ENCODE measurements at places on chromosomes 4 and X. TPM values are rescaled to one million over a fixed set of nuclear protein-coding genes. Genes with fewer than 3 reads are reported as not detected.
A peak's percentile ranks its signal among the peaks of the same experiment; 100 is the strongest.

DNA sequence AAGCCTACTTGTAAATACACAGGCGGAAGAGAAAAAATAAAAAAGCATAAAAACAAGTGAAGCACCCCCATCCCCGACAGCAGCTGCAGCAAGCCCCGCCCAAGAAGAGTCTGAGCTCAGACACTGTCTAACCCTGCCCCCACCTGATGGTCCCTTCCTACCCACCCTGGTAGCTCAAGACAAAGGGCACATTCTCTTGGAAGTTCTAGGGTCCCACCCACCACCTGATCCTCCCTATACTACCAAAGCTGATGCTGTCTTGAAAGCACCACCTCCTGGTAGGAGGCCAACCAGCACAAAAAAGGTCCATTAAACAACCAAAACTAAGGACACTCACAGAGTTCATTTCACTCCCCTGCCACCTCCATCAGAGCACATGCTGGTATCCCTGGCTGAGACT is 308.2 kb downstream of the KLHL13 start:
- no peak for DNase-seq

DNA sequence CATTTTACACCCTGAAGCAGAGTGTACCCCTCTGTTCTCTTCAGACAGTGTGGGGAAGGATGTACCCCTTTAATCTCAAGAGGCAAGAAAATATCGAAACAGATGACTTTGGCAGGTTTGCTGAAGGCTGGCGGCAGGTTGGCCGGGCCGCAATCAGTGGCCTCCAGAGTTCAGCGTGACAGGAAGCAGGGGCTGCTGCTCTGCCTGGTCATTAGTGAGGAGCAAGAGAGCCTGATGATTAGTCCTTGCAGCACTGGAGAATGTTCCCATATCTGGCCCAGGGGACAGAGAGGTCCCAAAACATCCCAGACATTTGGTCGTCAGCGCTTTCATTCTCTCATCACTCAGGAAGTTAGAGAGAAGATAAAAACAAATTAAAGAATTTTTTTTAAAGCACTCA is 352.8 kb downstream of the SPRY1 start:
- DNase-seq: no peak

DNA sequence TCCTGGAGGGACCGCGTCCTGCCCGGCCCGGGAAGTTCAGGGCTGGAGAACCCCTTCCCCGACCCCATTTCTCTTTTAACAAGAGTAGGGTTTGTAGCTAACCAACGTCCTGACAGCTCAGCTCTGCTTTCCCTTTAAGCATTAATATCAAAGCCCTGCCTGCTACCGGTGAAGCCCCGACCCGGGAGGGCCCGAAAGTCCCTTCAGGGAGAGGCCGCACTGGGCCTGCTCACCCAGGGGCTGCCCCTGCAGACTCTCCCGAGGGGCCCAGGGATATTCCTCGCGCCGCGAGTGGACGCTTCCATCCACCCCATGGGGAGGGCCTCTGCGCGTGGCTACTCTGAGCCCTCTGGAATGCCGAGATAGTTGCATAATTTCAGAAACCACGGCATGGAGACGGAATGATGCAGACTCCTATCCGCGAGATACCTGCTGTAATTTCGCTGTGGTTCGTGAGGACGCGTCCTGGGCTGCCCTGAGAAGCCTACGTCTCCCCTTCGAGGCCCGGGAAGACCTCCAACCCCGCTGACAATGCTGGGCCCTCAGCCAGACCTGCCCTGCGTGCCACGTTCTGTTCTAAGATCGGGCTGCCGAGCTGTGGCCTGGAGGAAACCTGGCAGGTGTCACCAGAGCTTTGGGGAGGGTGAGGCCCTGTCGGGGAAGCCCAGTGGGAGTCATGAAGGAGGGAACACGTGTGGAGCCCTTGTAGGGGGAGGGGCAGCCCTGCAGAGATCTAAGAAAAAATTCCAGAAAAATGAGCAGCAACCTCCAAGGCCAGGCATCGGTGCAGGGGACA is 999 bp upstream of the CTBP1 start:
- peak; percentile 53 for DNase-seq

- DNase-seq: no peak
Measured at GRCh38 chrX:16903274-16904022, 33.3 kb upstream of the RBBP7 start.

DNA sequence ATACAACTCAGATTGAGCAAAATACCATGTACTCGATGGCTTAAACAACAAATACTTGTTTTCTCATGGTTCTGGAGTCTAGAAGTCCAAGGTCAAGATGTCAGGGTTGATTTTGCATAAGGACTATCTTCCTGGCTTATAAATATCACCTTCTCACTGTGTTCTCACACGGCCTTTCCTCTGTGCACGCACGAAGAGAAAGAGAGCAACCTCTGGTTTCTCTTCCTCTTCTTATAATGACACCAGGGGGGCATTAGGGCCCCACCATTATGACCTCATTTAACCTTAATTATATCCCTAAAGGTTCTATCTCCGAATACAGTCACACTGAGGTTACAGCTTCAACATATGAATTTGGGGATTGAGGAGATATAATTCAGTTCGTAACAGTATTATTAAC is 504.0 kb downstream of the MAGEE1 start:
- DNase-seq: no peak

GRCh38 chrX:2342874-2343273 is 157.9 kb downstream of the DHRSX start:
- no peak for DNase-seq

DNA sequence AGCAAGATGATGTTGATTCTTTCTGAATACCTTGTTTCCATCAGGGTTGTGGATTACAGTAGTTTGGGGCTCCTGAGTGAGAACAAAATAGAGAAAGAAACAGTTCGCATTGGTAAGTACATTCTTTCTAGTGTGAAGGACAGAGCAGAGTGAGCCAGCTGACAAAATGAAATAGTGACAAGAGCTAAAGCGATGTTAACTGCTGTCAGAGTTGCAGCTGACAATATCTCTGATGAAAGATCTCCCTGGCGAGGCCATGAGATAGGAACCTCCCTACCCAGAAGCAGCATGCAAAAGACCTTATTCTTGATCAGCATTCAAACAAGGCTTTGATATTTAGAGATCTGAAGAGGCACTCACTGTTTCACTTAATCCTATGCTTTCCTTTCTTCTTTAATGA is 258.6 kb downstream of the CAMK2D start:
- no peak for DNase-seq

DNA sequence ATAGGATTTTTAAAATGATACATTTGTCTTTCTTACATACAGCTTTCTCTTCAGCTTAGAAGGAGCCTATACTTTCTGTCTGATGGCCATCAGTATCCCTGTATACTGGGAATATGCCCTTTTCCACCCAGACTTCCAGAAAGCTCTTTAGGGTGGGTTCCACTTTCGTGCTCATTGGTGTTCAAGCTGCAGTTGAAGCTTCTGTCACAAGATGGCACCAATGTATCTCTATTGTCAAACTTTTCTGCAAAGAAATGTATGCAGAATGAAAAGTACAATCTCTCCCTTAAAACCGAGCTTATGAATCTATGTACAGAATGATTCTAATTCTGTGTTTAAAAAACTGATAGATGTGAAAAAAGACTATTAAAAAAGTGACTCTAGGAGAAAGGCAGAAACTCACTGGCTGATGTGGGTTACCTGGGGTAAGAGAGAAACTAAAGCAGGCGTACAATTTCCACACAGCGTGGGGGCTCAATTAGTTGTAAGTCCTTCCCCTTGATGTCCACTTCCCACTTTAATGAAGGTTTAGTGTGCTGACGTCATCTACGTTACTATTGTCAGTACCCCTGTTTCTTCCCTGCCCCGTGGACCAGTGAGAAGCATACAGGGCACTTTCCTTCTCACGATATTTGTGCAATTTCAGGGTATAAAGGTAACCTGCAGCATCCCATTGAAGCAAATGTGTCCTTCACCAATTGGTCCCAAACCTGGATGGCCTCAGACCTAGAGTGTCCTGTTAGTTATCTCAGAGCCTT is 57.3 kb upstream of the TCEAL2 start:
- no peak for DNase-seq

DNA sequence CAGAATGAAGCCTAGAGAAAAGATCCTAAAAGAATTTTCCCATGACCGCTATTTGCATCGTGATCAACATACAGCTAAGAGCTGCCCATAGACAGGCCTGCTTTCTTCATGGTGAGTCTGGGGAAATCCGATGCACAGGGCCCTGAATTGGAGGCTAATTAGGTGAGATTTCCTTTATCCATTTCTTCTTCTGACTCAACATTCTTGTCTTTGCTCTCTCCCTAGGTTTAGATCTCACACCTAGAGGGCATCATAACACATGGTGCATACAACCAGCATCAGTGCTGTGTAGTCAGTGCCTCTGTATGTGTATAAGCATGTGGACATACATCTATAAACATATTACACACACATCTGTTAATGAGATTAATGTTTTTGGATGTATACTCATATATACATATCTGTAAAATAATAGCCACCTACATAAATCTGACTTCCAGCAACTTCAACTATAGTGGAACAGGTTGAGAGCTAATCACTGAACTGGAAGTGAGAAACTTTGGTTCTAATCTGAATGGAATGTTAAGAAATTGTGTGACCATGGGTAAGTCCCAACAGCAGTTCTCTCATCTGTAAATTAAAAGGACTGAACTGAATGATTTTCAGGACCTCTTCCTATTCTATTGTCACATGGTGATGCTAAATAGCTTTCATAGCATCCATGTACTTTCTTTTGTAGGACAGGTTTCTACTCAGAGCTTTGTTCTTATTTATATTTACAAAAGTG is 17.5 kb downstream of the GATB start:
- no peak for DNase-seq

DNA sequence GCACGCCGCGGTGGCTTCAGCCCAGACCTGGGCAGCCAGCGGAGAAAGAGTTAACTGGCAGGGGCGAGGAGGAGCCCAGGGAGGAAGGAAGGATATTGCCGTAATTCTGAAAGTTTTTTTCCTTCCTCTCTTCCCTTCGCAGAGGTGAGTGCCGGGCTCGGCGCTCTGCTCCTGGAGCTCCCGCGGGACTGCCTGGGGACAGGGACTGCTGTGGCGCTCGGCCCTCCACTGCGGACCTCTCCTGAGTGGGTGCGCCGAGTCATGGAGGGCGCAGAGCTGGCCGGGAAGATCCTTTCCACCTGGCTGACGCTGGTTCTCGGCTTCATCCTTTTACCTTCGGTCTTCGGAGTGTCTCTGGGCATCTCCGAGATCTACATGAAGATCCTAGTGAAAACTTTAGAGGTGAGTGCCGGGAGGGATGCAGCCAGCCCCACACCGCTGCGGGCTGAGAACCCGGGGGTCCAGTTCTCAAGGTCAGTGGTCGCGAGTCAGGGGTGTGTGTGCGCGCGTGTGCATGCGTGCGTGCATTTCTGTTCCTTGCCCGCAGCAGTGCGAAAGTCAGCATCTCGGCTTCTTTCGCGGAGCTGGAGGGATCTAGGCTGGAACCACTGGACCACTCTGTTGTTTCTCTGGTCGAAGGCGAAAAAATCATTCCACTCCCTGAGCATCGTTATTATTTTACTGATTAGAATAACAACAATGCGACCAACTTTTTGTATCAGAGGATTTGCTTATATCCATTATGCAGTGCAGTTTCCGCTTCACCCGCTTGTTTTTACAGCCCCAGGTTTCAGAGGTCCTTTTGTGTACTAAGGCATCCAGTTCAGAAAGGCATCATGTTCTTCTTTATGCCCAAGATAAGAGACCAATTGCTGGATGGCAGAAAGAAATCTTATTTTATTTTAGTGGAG is 709 bp downstream of the GPAT3 start:
- no peak for DNase-seq

- no peak for DNase-seq
Measured at GRCh38 chr4:143539670-143540023, 26.1 kb downstream of the SMARCA5 start.

DNA sequence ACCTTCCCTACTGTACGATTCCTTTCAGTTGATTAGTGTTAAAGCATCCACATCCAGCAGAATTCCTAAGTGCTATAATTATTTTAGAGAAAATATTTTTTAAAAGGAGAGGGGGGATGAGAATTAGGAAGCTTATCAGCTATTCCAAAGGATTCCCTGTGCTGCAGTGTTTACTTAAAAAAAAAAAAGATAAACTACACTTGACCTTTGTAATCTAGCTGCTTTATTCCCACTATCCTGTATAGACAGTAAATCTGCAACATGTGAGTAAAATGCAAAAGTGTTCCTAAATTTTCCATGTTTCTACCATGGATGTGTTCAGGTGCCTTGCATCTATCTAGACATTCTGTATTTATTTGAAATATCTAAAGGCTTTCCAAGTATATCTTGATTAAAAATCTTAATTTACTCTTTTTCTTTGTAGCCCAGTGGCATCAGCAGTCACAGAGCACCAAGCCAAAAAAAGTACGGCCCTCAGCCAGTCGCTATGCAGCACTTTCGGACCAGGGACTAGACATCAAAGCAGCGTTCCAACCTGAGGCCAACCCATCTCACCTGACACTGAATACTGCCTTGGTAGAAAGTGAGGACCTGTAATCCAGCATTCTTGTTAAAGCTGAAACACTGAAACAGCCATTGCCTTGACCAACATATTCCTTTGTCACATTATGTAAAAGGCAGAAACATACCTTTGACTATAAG is 84.1 kb downstream of the CBR4 start:
- no peak for DNase-seq

- DNase-seq: no peak
Measured at GRCh38 chr4:8052160-8052691, 106.4 kb downstream of the ABLIM2 start.

DNA sequence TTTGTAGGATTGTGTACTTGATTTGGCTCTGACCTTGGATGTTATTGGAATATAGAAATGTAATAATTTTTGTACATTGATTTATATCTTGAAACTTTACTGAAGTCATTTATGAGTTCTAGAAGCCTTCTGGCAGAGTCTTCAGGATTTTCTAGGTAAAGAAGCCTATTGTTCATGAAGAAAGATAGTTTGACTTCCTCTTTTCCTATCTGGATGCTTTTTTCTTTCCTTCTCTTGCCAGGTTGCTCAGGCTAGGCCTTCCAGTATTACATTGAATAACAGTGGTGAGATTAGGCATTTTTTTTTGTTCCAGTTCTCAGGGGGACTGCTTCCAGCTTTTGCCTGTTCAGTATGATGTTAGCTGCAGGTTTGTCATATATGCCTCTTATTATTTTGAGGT is 191.1 kb downstream of the NAA11 start:
- no peak for DNase-seq

GRCh38 chr4:76179398-76180318 is 31.5 kb upstream of the NUP54 start:
- DNase-seq: peak; percentile 90

DNA sequence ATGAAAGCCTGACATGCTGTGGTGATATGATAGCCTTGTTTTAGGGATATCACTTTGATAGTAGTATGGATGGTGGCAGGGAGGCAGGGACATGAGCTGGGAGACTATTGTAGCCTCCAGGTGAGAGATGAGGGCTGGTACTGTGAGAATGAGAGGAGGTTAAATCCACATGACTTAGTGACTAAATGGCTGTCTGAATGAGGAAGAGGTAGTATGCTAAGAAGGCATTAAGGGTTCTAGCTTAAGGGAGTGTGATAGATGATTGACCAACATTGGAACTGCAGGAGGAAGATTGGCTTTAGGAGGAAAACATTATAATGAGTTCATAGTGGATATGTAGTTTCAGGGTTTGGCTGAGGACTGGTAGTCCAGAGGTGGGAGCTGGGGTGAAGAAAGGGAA is 195.0 kb upstream of the ANK2 start:
- no peak for DNase-seq

- no peak for DNase-seq
Measured at GRCh38 chr4:122552898-122553297, 68.0 kb downstream of the IL21 start.

Gene DGKK
- total RNA-seq: not detected

Gene DDIT4L
- 6.1 TPM for total RNA-seq

Gene MTNR1A
- total RNA-seq: not detected

Gene RNF128
- not detected for total RNA-seq

Gene FHDC1
- total RNA-seq: 0.88 TPM

Gene GALNTL6
- total RNA-seq: 0.39 TPM

Gene MGAT4D
- total RNA-seq: not detected

Gene PFKFB1
- 0.30 TPM for total RNA-seq

Gene GJB1
- total RNA-seq: not detected

Gene FAM9B
- total RNA-seq: not detected

Data from aorta (tissue), 5 donors.